ENCODE measurements at places on chromosomes 16 and 17.
A peak's percentile ranks its signal among the peaks of the same experiment; 100 is the strongest.

GRCh38 chr16:81409016-81409556 lies 35.5 kb upstream of the CMIP start:
- DNase-seq = no peak

DNA sequence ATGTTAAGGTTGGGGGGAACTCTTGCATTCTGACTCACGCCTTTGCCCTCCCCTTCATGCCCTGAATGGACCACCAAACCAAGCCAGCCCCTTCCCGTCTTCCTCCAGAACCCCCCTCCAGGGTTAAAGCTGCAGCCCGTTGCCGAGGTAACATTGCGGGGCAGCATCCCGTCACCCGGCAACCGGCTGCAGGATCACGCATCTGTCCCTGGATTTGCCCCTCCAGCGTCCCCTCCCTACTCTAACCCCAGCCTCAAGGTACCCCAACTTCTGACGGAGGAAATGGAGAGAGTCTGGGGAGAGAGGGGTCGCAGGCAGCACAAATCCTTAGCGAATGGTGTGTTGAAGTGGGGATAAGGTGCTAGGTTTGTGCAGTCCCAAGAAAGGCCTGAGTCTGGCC lies 563 bp upstream of the NLGN2 start:
- no peak for DNase-seq

- DNase-seq = no peak
Measured at GRCh38 chr17:15457723-15458094, 9.7 kb downstream of the CDRT4 start.

DNA sequence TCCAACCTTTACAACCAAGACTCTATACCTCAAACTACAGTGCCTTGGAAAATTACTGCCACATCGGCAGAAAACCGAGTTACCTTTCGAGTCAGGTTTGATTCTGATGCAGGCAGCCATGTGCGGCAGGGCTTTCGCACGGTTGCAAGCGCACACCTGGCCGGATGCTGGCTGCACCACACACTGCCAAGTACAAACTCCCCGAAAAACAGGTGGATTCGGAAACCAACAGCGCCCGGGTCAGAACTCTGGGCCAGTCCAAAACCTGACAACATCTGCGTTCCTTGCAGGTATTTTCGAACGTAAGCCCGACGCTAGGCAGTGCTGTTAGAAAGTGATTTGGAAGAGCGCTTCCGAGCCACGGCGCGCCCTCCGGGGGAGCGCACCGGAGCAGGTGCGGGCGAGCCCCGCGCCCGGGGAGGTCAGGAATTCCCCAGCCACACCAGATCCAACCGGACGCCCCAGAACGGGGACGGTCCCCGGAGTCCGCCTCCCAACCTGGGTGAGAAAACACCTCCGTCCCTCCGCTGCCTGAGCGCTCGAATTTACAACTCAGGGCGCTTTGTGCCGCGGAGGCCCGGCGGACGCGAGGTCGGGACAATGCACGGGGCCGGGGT lies 1.2 kb downstream of the USP7 start:
- no peak for DNase-seq

- DNase-seq = peak; percentile 4
Measured at GRCh38 chr17:83203472-83204221, 124.2 kb downstream of the METRNL start.

- no peak for DNase-seq
Measured at GRCh38 chr17:1789936-1790335, 28.1 kb downstream of the SERPINF1 start.

GRCh38 chr16:66834746-66835145 lies 4.0 kb upstream of the NAE1 start:
- DNase-seq = no peak

DNA sequence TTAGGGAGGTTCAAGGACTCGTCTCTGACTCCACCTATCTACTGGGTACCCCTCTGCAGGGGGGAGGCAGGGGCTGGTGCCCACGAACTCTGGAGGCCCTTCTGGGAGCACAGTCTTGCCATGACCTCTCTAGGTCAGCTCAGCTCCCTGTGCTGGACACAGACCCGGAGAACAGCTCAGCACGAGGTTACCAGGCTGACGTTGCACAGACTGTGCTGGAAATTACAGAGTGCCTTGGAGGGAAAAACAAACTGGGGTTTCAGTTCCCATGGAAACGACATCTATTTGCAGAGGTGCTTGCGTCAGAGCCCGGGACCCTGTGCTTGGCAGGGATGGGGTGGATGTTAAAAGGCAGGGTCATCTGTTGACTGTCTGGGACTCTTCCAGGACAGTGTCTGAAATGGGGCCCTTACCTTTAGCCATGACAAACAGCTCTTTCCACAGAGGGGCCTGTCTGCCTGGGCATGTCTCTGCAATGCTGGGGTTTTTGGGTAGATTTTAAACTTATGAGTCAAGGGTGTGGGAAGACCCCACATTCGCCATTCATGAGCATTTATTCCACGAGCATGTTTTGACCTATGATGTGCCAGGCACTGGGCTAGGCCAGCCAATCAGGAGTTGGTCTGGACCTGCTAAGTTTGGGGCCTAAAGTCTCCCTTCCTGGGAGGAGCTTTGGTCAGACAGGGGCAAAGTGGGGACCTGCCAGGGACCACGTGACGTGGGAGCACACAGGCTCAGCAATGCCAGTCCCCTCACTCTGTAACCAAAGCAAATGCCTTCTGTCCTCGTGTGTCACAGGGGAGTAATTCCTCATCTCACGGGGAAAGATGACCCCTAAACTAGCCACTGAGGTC lies 22.5 kb downstream of the CCR7 start:
- peak; percentile 7 for DNase-seq

- no peak for DNase-seq
Measured at GRCh38 chr17:57925361-57925990, 29.7 kb downstream of the CUEDC1 start.

GRCh38 chr16:85656351-85657266 lies 32.1 kb downstream of the GINS2 start:
- no peak for DNase-seq
